ENCODE measurements at places on chromosomes 3 and 15.

DNA sequence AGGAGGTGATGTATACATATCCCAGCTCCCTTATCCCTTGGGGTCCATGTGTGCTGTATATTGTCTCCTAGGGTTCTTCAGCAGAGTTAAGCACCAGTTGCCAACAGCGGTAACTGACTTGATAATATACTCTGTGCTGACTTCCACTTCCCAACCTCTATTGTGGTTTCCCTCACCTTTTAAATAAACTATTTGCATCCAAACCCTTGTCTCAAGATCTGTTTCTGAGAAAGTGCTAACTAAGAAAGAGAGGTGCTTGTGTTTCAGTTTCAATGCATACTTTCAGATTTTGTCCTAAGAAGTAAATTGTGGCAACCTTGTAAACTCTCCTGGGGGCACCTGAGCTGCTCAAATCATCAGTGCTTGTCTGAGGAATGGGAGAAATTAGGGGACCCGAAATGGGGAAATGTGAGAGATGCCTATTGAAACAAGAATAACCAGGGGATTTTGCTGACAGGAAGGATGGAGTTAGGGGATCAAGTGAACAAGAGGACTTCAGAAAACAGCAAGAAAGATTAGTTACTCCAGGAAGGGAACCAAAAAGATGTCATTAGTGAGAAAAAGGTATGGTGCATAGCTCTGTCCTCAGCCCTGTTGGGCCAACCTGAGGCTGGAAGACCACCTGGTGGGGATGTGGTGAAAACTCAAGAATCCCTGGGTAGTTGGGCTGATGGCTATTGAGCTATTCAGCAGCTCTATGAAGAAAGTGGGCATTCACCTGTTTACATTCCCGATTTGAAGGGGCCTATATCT lies 50.9 kb upstream of the MRPL3 start:
- DNase-seq: no peak

DNA sequence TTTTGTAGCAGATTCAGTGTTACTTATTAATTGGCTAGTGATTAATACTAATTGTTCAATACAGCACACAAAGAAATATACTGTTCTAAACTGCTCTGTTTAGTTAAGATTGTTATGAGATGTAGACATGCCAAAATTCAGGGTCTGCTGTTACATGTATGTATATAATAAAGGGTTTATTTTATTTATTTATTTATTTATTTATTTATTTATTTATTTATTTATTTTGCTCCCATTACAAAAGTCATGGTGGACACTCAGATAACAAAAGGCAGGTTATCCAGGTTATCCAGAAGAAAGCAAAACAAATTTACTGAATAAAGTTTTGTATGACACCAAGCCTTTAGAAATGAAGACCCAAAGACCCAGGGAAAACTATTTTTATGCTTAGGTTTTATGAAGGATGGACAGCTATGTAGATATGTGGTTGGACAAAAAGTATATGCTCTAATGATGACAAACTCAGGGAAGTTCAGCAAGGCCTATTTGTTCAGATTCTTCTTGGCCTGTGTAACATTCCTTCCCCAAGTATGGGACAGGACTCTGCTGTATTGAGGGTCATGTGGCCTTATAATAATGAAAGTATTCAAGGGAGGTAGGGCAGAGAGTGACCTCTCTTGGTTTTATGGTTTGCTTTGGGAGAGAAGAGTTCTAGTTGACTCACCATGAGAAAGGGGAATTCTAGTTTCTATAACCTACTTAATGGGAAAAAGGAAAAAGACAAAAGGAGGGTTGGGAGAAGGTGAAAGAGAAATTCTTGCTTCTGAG lies 1056.8 kb downstream of the ROBO2 start:
- no peak for DNase-seq

DNA sequence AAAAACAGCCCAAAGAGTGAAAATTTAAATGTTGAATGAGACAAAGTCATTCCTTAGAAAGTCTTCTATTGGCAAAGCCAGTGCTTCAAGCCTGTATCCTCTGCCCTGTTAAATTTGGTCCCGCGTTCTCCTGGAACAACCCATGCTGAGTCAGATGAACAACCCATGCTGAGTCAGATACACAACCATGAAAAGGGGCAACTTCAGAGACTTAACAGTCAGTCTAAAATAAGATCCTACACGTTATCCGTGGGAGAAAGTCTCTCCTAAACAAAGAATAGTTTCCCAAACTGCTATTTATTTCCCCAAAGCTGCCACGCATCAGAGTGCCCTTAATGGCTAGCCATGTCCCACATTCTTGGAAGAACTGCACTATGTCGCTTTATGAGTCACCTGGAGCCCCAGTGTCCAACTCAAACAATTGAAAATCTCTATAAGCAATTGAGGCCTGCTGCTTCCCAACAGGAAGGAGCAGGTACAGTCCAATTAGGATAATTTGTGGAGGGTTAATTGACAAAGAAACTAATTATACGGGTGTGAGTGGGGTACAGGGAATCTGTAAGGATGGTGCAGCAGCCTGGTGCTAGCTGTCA lies 66.1 kb downstream of the WHAMM start:
- no peak for DNase-seq

DNA sequence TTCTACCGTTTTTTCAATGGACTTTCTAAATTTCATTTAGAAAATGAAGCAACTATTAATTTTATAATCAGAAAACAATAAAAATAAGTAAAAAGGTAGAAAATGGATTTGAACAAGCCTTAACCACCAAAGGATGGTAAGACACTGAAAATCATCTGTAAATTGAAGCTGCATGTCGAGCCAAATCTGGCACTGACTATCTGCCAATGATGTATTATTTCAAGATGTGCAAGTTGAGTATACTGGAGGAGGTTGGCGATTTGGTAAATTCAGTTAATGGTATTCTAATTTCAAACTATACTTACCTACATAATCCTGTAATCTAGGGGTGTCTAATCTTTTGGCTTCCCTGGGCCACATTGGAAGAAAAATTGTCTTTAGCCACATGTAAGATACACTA lies 93.5 kb downstream of the FMN1 start:
- no peak for DNase-seq

- no peak for DNase-seq
These were observed 31.9 kb downstream of the ZNF385D start for GRCh38 chr3:21718943-21719591.

- DNase-seq: no peak
These were observed 79.4 kb upstream of the CADPS start for GRCh38 chr3:62954580-62954979.

DNA sequence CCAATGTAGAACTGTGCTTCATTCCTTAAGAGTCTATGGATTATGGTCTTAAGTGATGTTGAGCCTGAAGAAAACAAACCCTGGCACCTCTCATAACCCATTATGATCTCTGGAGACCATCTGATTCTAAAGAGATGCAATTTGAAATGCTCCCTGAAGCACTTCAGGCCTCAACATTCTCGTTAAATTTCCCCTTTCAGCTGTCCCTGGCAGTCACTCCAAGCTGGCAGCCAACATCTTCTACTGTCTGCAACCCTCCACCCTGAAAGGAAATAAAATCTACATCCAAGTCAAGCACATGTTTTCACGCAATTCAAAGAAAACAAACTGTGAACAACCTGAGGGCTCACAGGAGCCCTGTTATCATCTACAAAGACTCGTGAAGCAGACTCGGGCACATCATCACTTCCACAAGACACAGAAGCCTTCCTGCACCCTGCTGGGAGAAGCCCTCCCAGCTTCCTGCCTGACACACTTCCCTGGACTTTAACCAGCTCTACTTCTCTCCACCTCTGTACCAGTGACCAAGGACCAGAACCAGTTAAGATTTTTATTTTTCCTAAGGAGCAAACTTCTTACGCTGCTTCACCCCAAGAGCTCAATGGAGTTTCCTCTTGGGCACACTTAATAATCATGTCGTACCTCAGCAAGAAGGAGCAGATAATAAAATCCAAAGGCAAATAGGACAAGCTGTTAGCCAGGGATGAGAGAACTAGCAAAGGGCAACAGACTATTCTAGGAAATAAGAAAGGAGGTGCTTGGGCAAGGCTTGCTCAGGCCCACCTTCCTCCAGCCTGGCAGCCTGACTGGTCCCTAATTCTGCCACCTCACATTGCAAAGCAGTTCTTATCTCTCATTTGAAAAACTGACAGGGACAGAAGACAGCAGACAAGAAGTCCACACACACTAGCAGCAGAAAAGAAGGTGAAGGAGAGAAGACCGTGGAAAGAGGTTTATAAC lies 67.1 kb downstream of the MAGI1 start:
- DNase-seq: no peak

GRCh38 chr3:160720123-160720746 lies 35.8 kb upstream of the PPM1L start:
- no peak for DNase-seq

Measured in activated T-helper 9 cell treated with anti-CD3 and anti-CD28 coated beads, Interleukin-2, amount 50 U/mL, for 16 hours (primary cell).